ENCODE measurements at places on chromosomes 7 and 10. TPM values are rescaled to one million over a fixed set of nuclear protein-coding genes. Genes with fewer than 3 reads are reported as not detected.

C10orf67 gene
- 0.15 TPM for total RNA-seq

TMEM213 gene
- total RNA-seq = not detected

PAPSS2 gene
- 17.3 TPM for total RNA-seq

GRCh38 chr7:73870041-73870492, 9.1 kb downstream of the TMEM270 start:
- DNase-seq = no peak
- no peaks in the 10 kb centered on the region for H3K4me1 ChIP-seq
- H3K4me3 ChIP-seq = no peak overlapping the region
- H3K36me3 ChIP-seq = no peaks in the 10 kb centered on the region
